ENCODE measurements at places on chromosomes 11 and 22.

- DNase-seq = no peak
These were observed 11.8 kb downstream of the GTSE1 start for GRCh38 chr22:46308283-46308988.

- DNase-seq = no peak
These were observed 52.6 kb upstream of the LRRC32 start for GRCh38 chr11:76723142-76723541.

GRCh38 chr11:81420668-81421250, 1312.9 kb downstream of the FAM181B start:
- no peak for DNase-seq

GRCh38 chr11:113538451-113539412, 63.5 kb upstream of the DRD2 start:
- DNase-seq = no peak

- DNase-seq = no peak
These were observed 69.8 kb upstream of the KCNQ1OT1 start for GRCh38 chr11:2769409-2770095.

Measured in stimulated activated naive CD4-positive, alpha-beta T cell (primary cell).